ENCODE measurements at places on chromosomes 11 and 22.
A peak's percentile ranks its signal among the peaks of the same experiment; 100 is the strongest.

- DNase-seq: no peak
Measured at GRCh38 chr11:117579161-117579560, 217.9 kb downstream of the DSCAML1 start.

- no peak for DNase-seq
Measured at GRCh38 chr22:45335021-45335818, 25.5 kb downstream of the FAM118A start.

DNA sequence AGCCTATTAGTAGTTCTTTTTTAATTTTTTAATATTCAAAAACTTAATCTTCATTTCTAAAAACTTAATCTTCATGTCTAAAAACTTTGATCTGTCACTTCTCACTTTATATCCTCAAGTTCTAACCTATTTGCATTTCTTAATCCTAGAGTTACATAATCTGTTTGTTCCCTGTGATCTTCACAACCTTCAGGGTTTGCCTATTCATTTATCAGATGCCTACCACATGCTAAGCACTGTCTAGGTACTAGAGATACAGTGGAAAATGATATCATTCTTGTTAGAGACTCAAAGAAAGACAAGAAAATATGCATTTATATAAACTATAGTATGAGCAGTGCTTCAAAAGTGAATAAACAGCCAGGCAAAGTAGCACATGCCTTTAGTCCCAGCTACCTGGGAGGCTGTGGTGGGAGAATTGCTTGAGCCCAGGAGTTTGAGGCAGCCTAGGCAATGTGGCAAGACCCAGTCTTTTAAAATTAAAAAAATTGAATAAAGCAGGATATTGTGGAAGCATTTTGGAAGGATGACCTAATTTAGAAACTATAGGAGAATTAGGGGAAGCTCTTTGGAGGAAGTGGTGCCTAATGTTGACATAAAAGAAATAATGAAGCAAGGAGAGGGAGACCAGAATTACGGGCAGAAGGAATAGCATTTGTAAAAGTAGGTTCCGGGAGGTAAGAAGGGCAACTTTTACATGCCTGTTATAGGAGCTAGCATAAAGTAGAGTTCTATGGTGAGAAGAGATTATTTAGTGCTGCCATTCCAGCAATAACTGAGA, 54.4 kb upstream of the GRK2 start:
- DNase-seq: no peak

- no peak for DNase-seq
Measured at GRCh38 chr22:46678785-46679700, 58.9 kb downstream of the GRAMD4 start.

GRCh38 chr22:27206374-27207133, 549.2 kb downstream of the MIAT start:
- DNase-seq: no peak

GRCh38 chr11:111435046-111435698, 56.1 kb upstream of the POU2AF1 start:
- no peak for DNase-seq

DNA sequence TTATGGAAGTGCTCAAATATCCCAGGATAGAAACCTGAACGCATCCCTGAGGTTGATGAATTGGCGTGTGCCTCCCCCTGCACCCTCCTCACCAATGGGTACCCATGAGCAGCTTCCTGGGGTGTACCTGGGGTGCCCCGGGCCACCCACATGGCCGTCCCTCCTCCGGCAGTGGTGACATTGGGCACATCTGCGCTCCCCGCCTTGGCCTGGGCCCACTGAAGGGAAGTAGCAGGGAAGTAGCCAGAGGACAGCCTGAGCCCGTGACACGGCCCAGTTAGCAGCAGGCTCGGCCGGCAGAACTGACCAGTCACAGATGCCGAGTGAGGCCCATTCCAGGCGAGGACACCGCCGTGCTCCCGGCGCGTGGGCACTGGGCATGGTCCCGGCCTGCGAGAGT, 16.7 kb downstream of the MRPL23 start:
- DNase-seq: peak; percentile 36

DNA sequence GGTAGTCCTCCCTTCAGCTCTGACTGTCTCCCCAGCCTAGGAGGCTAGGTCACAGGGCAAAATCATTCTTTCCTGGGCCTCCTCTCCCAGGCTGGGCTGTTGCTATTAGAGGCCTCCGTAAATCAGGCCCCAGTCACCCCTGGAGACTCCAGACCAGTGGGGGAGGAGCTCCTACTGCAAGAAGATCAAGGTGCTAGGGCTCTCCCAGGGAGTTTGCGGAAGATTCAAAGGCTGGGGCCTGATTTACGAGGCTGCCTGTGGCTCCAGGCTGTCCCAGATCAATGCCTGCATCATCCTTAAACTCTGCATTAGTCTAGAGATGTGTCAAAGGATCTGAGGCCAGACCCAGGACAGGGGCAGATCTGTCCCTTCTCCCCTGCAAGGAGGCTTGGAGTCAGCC, 346.2 kb downstream of the TENM4 start:
- DNase-seq: no peak

DNA sequence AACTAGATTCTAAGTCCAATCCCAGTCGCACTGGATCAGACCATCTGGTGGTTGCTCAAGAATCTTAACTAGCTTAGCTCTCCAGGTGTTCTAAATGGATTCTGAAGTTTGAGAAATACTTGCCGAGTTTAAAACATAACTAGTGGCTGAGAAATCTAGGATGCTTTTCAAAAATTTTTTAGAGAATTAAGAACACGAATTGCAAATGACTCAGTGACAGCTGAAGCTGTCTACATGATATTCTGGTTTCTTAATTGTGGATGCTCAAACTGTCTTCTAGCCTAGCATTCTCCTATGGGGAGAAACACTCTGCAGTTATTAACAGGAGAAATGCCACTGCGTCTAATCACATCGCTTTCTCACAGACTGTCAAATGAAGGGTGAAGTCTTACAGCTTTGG, 20.2 kb upstream of the TP53AIP1 start:
- no peak for DNase-seq

DNA sequence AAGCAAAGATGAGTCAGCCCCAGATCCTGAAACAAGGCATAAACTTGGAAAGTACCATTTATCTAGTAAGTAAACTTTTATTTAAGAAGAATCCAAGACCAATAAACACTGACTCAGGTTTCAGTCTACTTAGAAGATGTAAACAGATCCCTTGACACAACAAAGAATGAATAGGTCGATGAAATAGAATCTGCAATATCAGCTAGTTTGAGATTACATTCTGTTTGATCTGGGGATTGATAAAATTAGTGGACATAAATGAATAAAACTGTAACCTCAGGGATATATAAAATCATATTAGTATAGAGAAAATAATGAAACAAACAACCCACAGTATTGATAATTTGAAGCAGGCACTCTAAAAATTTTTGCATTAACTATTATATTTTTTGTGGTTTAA, 708.9 kb downstream of the FAM181B start:
- DNase-seq: no peak
